Activated CD8-positive, alpha-beta memory T cell treated with anti-CD3 and anti-CD28 coated beads, Interleukin-2, amount 50 U/mL, for 48 hours (primary cell): ENCODE measurements at places on chromosomes 3 and 15.

GRCh38 chr15:75073197-75073596, 49.8 kb downstream of the PPCDC start:
- no peak for DNase-seq

DNA sequence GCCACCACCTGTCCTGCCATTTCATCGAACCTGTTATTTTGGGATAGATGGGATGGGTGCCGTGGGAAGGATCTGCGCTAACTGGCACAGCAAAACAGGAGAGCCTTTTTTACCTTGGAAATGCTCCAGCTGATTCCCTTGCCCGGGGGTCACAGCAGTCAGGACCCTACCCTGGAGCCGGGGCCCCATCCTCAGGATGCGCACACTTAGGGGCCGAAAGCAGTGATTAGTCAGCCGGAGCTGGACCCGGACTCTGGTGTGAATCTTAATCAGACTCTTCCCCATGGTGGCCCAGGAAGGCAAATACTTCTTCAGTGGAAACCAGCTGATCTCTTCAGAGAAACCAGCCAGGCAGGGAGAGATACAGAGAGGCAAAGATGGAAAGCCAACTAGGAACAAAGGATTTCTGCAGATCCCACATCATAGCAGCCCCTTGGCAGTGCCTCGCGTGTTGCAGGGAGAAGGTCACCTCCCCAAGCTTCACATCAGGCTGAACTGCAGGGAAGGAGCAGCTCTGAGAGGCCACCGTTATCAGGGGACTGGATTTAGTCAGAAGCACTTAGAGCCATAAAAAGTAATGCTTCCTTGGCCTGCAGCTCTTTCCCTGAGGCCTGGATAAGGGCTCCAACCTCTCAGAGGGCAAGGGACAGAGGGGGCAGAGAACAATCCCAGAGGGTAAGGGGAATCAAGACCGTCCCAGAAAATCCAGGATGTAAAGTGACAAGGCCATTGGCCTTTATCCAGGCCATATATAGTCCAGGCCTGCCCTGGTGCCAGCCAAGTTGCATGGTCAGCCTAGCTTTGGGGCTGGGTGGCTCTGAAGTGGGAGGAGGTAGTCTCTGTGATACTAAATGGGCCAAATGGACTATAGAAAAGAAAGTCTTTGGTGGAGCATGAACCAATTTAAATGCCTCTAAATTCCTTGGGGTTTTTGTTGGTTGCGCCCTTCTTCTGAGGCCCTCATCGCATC, 52.9 kb downstream of the WDR76 start:
- DNase-seq: no peak

GRCh38 chr15:70557521-70558258, 205.7 kb downstream of the UACA start:
- DNase-seq: peak; percentile 50

DNA sequence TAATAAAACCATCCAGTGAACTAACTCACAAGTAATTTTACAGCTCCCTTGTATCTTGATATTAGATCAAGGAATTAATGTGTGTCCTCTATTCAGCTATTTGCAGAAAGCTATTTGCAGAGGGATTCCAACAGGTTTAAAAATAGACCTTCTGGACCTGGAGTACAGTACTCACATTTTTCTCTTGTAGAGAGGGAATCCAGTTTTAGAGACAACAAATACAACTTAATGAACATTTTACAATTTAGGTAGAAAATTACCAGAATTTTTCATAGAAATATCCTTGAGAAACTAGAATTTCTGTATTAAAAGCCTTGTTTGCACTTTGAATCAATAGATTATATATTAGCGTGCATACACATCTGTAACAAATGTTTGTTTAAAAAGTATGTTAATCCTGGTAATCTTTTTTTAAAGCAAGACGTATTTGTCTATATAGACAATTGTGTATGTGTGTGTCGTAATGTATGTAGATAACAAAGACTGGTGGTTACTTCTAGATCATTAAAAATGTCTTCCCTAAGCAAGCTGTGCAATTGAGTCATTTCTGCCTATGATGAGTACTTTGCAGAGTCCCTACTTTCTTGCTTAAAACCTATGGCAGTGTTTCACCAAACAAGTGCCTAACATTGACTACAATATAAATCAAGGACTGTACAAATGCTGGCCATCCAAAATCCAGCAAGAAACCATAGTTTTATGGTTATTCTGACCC, 57.9 kb downstream of the PPP2R3A start:
- DNase-seq: no peak

GRCh38 chr3:145384307-145384706, 776.7 kb downstream of the PLOD2 start:
- DNase-seq: no peak

DNA sequence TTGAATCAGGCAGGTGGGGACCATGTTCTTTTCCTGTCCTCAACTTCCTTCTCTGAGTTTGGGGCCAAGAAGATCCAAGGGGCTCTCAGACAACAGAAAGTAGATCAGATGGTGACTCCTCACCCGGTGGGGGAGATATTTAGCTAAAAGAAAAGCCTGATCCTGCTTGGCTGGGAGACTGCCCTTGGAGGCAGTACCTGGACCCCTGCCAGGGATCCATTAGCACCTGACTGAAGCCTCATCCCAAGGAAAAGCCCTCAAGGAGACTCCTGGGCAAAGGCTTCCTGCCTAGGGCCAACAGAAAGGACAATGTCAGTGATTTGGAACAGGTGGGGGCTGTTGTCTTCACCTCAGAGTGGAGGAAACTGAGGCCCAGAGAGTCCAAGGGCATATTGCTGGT, 33.5 kb upstream of the HHATL start:
- peak; percentile 17 for DNase-seq

GRCh38 chr15:41564960-41565502, 6.0 kb downstream of the TYRO3 start:
- DNase-seq: no peak

DNA sequence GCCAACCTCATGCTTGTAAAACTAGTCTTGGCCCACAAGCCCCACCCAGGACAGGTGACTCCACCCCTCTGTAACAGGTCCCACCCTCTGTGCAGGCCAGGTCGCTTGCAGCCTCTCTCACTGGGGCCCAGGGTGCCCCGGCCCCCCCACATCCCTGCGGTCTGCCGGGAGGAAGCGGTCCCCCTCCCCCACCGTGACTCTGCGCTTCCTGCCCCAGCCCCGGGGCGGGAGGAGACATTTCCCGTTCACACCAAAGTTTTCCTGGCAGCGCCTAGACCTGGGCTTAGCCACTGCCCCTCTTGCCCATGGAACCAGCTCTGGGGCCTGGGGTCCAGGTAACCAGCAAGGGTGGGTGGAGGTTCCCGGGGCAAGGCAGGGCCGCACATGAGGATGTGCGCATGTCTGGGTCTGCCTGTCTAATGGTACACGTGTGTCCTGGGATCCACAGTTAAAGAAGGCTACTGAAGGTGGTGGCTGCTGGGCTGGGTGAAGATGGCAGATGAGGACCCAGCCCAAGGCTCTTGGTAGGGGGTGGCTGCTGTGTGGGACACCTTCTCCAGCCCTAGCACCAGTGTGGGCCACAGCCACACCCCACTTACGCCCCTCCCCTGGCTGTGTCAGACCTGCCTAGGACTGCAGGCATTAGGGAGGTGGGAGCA, 8.4 kb downstream of the NBEAL2 start:
- DNase-seq: peak; percentile 89

- DNase-seq: no peak
Measured at GRCh38 chr3:98008855-98009254, 26.3 kb downstream of the GABRR3 start.

- DNase-seq: peak; percentile 44
Measured at GRCh38 chr15:70563561-70564095, 199.7 kb downstream of the UACA start.

DNA sequence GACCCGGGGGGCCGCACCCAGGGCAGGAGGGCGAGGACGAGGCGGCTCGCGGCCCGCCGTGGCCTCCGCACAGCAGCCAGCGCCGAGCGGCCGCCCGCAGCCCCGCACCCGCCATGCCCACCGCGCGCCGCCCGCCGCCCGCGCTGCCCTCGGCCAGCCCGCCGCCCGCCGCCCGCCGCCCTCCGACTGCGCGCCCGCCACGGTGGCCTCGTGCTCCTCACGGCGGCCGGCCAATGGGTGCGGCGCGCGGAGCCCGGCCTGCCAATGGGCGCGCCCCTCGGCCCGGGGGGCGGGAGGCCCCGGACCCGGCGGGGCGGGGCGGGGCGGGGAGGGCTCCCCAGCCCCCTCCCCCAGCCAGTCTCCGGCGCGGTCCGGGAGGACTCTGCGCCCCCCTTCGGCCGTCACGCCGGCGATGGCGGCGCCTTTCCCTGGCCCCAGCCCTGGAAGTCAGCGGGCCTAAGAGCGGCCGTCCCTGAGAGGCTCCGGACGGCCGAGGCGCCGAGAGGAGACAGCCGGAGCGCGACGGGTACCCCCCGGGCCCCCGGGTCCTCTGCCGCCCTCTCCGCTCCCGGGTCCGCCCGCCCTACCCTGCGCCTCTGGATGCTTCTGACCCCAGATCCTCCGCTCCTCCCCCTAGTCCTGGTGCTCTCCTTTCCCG, at the start of gene NT5DC2:
NT5DC2 (minus strand) TSS at position 235 of the 658 bp plus-strand sequence; CDS start at position 115, 120 bp downstream.
- DNase-seq: peak; percentile 87

DNA sequence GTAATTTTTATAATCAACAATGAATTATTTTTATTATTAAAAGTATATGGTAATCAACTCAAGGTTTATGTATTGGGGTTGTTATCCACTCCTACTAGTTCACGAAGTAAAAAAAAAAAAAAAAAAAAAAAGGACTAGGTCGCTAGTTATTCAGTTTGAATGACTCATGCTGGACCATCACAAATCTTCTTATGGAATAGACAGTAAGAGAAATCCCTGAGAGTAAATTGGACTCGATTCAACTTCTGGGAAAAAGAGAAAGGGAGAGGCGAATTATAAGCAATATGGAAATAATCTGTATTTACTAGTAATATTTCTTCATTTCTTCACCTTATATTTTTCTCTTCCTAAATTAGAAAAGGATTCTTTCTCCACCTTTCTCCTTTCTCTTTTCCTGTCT, 2.0 kb downstream of the MYEF2 start:
- DNase-seq: no peak
